ENCODE measurements at places on chromosomes 5 and 9.

GRCh38 chr5:132387640-132388117 lies 18.2 kb downstream of the SLC22A5 start:
- peak; percentile 45 for DNase-seq

- no peak for DNase-seq
Observed at GRCh38 chr5:95317085-95317484, 32.2 kb upstream of the MCTP1 start.

DNA sequence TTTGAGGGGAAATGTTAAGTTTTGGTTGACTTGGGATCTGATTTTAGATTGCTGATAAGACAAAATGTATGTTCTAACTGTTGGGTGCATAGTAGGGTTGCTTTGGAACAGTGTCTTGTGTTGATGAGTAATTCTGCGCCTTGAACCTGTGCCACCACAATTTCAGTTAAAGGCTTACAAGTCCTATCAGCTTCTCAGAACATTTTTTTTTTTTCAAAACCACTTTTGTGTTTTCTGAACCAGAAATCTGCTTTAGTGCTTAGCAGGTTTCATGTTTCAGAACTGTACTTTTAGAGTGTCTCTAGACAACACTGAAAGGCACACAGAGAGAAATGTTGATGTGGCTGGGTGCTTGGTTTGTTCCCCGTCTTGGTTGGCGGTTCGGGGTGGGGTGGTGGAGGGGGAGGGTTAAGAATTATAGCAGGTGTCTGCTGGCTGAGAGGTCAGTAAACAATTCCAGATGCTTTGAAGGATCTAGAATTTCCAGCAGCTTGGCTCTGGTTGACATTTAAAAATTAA lies 84.6 kb downstream of the ANKRD55 start:
- no peak for DNase-seq

DNA sequence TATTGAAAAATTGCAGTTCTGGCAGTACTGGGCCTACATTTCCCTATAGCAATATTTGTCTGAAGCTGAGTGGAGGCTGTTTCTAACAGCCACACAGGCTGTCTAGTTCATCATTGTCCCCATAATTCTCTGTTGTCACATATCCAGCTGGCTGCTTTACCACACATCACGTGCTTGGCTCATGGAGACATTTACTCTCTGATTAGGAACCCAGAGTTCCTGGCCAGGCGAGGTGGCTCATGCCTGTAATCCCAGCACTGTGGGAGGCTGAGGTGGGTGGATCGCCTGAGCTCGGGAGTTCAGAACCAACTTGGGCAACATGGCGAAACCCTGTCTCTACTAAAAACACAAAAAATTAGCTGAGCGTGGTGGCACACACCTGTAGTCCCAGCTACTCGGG lies 81.4 kb downstream of the PGM5 start:
- peak; percentile 67 for DNase-seq

DNA sequence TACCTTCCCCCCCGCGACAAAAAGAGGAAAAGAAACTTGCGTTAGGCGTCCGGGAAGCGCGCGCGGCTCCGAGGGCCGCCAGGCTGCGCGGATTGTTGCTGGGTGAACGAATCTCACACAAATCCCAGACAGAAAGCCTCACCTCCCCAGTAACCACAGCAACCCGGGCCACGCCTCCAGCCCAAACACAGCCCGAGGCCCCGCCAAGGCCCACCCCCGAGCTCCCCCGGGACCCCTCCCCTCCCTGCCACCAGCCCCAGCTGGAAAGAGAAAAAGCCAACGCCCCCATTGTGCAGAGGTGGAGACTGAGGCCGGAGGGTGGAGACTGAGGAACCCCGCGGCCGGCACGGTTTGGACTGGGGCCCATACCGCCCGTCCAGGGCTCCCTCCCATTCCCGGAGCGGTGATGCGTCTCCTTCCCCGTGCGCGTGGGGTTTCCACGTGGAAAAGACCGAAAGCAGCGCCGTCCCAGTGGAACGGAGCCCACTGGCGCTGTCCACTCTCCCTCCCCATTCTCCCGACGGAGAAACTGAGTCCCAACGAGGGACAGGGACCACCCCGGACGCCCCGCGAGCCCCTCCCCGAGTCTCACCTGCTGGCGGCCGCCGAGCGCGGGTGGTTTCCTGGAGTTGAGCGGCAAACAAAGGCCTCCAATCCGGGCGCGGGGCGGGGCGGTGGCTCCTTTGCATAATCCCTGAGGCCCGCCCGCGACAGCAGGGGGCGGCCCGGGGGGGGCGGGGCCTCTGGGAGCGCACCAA lies 10.2 kb upstream of the AKNA start:
- DNase-seq, result peak; percentile 93

GRCh38 chr5:180296771-180297170 lies 4.9 kb upstream of the MAPK9 start:
- no peak for DNase-seq

GRCh38 chr9:79616971-79617370 lies 45.2 kb downstream of the TLE4 start:
- no peak for DNase-seq

- DNase-seq, result no peak
Observed at GRCh38 chr5:29896646-29897045, 1296.8 kb upstream of the CDH6 start.

DNA sequence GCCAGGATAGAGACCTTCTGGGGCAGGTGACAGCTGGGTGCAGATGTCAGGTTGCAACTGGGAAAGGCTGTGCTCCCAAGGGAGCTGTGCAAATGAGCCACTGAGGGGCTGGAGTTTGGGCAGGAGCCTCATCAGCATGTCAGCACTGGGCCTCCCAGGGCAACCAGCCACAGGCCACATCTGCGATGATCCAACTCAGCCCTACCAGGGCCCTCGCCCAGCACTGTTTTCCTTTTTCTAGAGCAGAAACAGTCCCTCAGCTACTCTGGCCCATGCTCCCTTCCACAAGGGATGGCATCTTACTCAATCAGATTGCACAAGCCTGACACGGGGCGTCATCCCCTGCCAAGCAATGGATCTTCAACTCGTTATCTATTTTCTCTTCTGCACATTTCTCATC lies 24.8 kb downstream of the NIPAL4 start:
- peak; percentile 34 for DNase-seq

Data from right lung (tissue), 10 donors.